ENCODE measurements at places on chromosomes 3 and 15. TPM values are rescaled to one million over a fixed set of nuclear protein-coding genes. Genes with fewer than 3 reads are reported as not detected.

Gene RASL12
- 12.2 TPM for polyA plus RNA-seq

Gene SLITRK3
- not detected for polyA plus RNA-seq

Gene RHCG
- 0.19 TPM for polyA plus RNA-seq

Gene AADAC
- 9.8 TPM for polyA plus RNA-seq

Gene SLC30A4
- polyA plus RNA-seq: 1.7 TPM

Gene HLTF
- 4.4 TPM for polyA plus RNA-seq

Gene NME9
- not detected for polyA plus RNA-seq

Gene OR5K2
- not detected for polyA plus RNA-seq

Gene NEK10
- polyA plus RNA-seq: 1.2 TPM

All from stomach (tissue), 19 donors.